ENCODE measurements at places on chromosomes 7 and 10. TPM values are rescaled to one million over a fixed set of nuclear protein-coding genes. Genes with fewer than 3 reads are reported as not detected.

HIF1AN gene
- total RNA-seq: 7.4 TPM

SCRN1 gene
- total RNA-seq: 18.6 TPM

HYAL4 gene
- 0.79 TPM for total RNA-seq

DNA sequence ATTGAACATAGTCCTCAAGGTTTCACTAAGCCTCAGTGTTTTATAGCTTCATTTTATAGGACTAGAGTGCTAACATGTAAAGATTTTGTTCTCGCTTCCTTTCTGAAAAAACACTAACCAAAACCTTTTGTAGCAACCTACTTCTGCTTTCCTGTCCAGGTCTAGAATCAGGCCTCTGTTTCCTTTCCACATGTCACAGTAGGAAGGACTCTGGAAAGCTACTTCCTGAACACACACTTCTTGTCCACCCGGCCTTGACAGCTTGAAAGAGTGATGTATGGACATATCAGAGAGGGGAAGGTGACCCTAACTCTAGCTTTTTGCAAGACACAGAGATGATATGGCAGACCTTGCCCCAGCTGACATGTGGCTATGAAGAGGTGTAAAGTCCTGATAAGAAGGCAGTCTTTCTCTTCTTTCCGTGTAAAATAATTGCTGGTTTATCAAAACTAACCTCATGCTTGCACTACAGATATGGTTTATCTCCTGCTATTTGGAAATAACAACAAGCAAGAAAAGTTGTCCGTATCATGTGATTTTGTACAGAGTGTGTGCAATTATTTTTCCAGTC lies 175.4 kb downstream of the SKAP2 start:
- no peak for DNase-seq

AGBL3 gene
- 0.18 TPM for total RNA-seq

Measured in HT-29 (cell line).